Stomach (tissue), 19 donors: ENCODE measurements at places on chromosomes 1 and 21. TPM values are rescaled to one million over a fixed set of nuclear protein-coding genes. Genes with fewer than 3 reads are reported as not detected.
A peak's percentile ranks its signal among the peaks of the same experiment; 100 is the strongest.

DNA sequence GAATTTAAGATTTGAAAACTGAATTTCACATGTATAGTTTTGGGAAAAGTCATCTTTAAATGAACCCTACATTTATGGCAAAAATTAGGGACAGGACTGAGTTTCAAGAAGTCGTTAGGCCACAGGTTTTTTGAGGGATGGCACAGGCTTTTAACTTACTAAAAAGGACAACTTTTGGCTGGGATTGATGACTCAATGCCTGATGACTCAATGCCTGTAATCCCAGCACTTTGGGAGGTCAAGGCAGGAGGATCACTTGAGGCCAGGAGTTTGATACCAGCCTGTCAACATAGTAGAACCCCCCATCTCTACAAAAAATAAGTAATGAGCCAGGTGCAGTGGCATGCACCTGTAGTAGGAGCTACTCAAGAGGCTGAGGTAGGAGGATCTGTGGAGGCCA, 15.9 kb downstream of the UCK2 start:
- no peak for DNase-seq
- H3K27me3 ChIP-seq, result no peaks in the 10 kb centered on the region
- H3K36me3 ChIP-seq, result no peaks in the 10 kb centered on the region
- H3K4me1 ChIP-seq, result peaks cover 65% of the 10 kb centered on the region
- H3K4me3 ChIP-seq, result no peak overlapping the region

DNA sequence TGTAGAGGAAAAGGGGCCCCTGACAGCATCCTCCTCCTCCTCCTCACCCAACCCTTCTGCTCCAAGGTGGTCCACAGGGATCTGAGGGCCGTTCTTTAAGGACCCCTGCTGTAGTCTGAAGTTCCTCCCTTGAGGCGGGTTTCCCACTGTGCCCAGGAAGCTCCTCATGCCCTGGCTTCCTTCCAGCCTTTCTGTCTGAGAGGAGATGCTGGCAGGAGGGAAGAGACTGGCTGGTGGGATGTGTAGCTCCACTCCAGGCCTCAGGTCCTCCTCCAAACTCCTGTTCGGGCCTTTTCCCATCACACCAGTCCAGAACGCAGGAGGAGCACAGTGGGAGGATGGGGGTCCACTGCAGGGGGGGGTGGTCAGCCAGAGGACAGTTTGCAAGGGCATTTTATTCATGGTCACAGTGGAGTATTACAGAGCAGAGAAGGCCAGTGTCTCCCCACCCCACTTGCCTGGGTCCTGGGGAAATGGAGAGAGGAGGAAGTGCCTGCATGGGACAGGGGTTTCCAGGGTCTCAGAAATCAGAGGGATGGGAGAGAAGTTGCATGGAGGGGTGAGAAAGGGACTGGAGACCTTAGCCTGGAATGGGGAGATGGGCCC, 7.8 kb downstream of the ETV3L start:
- H3K4me3 ChIP-seq, result no peak overlapping the region
- no peak overlapping the region for H3K27ac ChIP-seq
- H3K27me3 ChIP-seq, result no peaks in the 10 kb centered on the region

Gene ETV3L
- total RNA-seq, result not detected

Gene AMY1B
- total RNA-seq, result not detected

GRCh38 chr1:186923486-186923885, 94.7 kb downstream of the PLA2G4A start:
- no peaks in the 10 kb centered on the region for H3K27me3 ChIP-seq
- no peak overlapping the region for H3K27ac ChIP-seq
- no peaks in the 10 kb centered on the region for H3K36me3 ChIP-seq
- H3K4me1 ChIP-seq, result no peaks in the 10 kb centered on the region
- DNase-seq, result no peak

- peaks cover 42% of the 10 kb centered on the region for H3K4me1 ChIP-seq
- H3K27me3 ChIP-seq, result no peaks in the 10 kb centered on the region
- DNase-seq, result no peak
- H3K36me3 ChIP-seq, result no peaks in the 10 kb centered on the region
- no peak overlapping the region for H3K4me3 ChIP-seq
- H3K27ac ChIP-seq, result peak overlapping the region; percentile 68
These were observed 6.2 kb downstream of the C1orf198 start for GRCh38 chr1:230861970-230862595.

GRCh38 chr1:67227196-67227595, 60.9 kb downstream of the IL23R start:
- H3K27me3 ChIP-seq, result no peaks in the 10 kb centered on the region
- H3K27ac ChIP-seq, result no peak overlapping the region
- H3K4me3 ChIP-seq, result no peak overlapping the region
- H3K36me3 ChIP-seq, result no peaks in the 10 kb centered on the region
- DNase-seq, result no peak

GRCh38 chr1:15949453-15950245, 26.3 kb downstream of the ZBTB17 start:
- H3K4me1 ChIP-seq, result peaks cover 65% of the 10 kb centered on the region
- H3K27ac ChIP-seq, result peak overlapping the region; percentile 86
- H3K36me3 ChIP-seq, result peaks cover 44% of the 10 kb centered on the region
- peak overlapping the region; percentile 20 for H3K4me3 ChIP-seq
- DNase-seq, result peak; percentile 90

GRCh38 chr1:26739329-26739914, 43.6 kb downstream of the ARID1A start:
- DNase-seq, result no peak
- H3K27ac ChIP-seq, result peak overlapping the region; percentile 9
- H3K4me1 ChIP-seq, result peaks cover 53% of the 10 kb centered on the region
- no peak overlapping the region for H3K4me3 ChIP-seq
- H3K27me3 ChIP-seq, result no peaks in the 10 kb centered on the region

- H3K27ac ChIP-seq, result no peak overlapping the region
- DNase-seq, result no peak
- H3K27me3 ChIP-seq, result no peaks in the 10 kb centered on the region
- H3K36me3 ChIP-seq, result no peaks in the 10 kb centered on the region
- H3K4me1 ChIP-seq, result no peaks in the 10 kb centered on the region
These were observed 570.1 kb upstream of the CXADR start for GRCh38 chr21:16942703-16943102.

DNA sequence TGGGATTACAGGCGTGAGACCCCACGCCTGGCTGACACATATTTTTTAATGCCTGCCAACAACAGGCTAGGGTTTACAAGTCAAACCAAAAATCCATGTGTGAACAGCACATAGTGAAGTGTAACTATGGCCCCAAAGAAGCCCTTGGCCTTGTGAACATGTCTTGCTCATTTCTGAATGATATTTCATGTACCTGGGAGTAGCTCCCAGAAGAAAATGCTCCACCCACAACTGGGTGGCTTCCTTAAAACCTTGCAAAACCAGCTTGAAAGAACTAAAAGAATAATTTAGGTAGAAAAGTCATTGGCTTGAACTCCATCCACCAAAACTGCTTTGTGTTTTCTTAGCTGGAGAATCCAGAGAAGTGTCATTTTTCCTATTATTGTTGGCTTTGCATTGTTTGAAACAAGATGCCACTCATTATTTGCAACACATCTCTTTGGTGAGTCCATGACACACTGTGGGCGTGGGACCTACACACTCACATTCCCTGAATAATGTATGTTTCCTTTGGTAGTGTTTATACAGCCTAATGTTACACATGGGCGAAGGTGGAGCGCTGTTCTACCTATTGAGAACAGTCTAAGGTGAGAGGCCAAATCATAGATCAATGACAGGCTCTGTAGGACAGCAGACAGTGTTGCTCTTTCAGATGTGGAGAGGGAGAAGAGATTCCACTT, 28.5 kb upstream of the SDE2 start:
- H3K36me3 ChIP-seq, result no peaks in the 10 kb centered on the region
- no peak overlapping the region for H3K27ac ChIP-seq
- H3K27me3 ChIP-seq, result no peaks in the 10 kb centered on the region

DNA sequence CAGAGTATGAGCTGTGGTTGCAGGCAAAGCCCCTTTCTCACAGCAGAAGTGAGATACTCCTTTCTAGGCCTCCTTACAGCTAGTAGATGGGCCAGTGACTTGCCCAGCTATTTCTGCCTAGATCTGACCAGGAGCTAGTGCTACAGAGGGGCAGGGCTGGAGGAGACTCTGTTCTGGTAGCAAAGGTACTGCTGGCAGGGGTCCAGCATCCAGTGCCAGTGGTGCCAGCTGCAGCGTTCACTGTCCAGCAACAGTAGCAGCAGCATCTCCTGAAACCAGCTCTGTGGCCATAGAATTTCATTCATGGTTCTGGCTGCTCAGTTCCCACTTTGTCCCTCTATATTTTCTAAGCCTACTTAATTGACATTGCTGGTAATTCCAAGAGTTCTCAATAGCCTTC, 62.5 kb upstream of the CNN3 start:
- no peak overlapping the region for H3K4me3 ChIP-seq
- peaks cover 12% of the 10 kb centered on the region for H3K4me1 ChIP-seq
- no peaks in the 10 kb centered on the region for H3K36me3 ChIP-seq
- no peak for DNase-seq
- no peak overlapping the region for H3K27ac ChIP-seq

GRCh38 chr1:5682626-5683225, 309.5 kb downstream of the NPHP4 start:
- H3K27ac ChIP-seq, result no peak overlapping the region
- no peaks in the 10 kb centered on the region for H3K36me3 ChIP-seq
- no peaks in the 10 kb centered on the region for H3K4me1 ChIP-seq
- H3K4me3 ChIP-seq, result no peak overlapping the region

DNA sequence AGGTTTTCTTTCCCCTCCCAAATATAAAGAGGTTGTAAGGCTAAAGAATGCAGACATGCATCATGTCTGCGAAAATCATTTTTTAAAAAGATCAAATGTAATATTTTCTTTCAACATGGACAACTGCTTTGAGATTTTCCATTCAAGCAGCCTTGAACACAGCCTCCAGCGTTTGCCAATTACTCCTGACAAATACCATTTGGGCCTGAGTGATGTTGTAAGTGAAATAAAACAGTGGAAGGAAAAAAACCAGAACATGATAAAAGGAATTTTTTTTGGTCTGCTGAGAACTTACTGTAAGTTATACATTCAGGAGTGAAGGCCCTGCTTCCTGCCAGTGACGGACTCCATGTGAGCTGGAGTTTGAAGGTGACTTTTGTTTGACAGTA, 37.2 kb downstream of the SETD4 start:
- no peak overlapping the region for H3K4me3 ChIP-seq
- H3K4me1 ChIP-seq, result peaks cover 16% of the 10 kb centered on the region
- H3K27me3 ChIP-seq, result no peaks in the 10 kb centered on the region
- DNase-seq, result no peak

Gene FLG2
- not detected for total RNA-seq

DNA sequence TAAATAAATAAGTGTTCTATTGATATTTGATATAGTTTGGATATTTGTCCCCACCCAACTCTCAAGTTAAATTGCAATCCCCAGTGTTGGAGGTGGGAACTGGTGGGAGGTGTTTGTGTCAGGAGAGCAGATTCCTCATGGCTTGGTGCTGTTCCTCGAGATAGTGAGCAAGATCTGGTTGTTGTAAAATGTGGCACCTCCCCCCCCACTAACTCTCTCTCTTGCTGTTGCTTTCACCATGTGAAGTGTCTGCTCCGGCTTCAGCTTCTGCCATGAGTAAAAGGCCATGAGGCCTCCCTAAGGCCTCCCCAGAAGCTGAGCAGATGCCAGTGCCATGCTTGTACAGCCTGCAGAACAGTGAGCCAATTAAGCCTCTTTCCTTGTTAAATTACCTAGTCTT, 20.8 kb downstream of the FRRS1 start:
- H3K4me3 ChIP-seq, result no peak overlapping the region
- no peaks in the 10 kb centered on the region for H3K27me3 ChIP-seq
- H3K4me1 ChIP-seq, result no peaks in the 10 kb centered on the region
- no peak for DNase-seq
- H3K36me3 ChIP-seq, result peaks cover 55% of the 10 kb centered on the region
- no peak overlapping the region for H3K27ac ChIP-seq

Gene CCDC24
- 6.7 TPM for total RNA-seq

Gene LDLRAD1
- not detected for total RNA-seq

Gene KRTAP10-9
- total RNA-seq, result not detected

Gene LRRC38
- not detected for total RNA-seq

- H3K4me1 ChIP-seq, result no peaks in the 10 kb centered on the region
- DNase-seq, result no peak
- no peaks in the 10 kb centered on the region for H3K36me3 ChIP-seq
These were observed 434.7 kb upstream of the ADGRL4 start for GRCh38 chr1:79441238-79441637.

Gene SHISAL2A
- not detected for total RNA-seq

Gene C1orf87
- total RNA-seq, result not detected

- DNase-seq, result no peak
- no peak overlapping the region for H3K4me3 ChIP-seq
- H3K36me3 ChIP-seq, result no peaks in the 10 kb centered on the region
- H3K4me1 ChIP-seq, result peaks cover 3% of the 10 kb centered on the region
These were observed 12.4 kb downstream of the SLC26A9 start for GRCh38 chr1:205930799-205931281.

GRCh38 chr1:191398551-191398950, 759.7 kb upstream of the RGS18 start:
- H3K4me3 ChIP-seq, result no peak overlapping the region
- H3K36me3 ChIP-seq, result no peaks in the 10 kb centered on the region
- no peaks in the 10 kb centered on the region for H3K27me3 ChIP-seq
- no peak for DNase-seq
- H3K27ac ChIP-seq, result no peak overlapping the region

Gene TEX38
- not detected for total RNA-seq
